Activated naive CD8-positive, alpha-beta T cell treated with anti-CD3 and anti-CD28 coated beads, Interleukin-2, amount 10 ng/mL, durations not matched to agents 7 days and 5 days (primary cell): ENCODE measurements at places on chromosomes 12 and 14. TPM values are rescaled to one million over a fixed set of nuclear protein-coding genes. Genes with fewer than 3 reads are reported as not detected.
A peak's percentile ranks its signal among the peaks of the same experiment; 100 is the strongest.

- peaks cover 35% of the 10 kb centered on the region for H3K36me3 ChIP-seq
- no peak overlapping the region for H3K4me3 ChIP-seq
- no peak for DNase-seq
- H3K4me1 ChIP-seq: peaks cover 1% of the 10 kb centered on the region
Observed at GRCh38 chr12:109958374-109958773, 37.8 kb downstream of the GIT2 start.

DNA sequence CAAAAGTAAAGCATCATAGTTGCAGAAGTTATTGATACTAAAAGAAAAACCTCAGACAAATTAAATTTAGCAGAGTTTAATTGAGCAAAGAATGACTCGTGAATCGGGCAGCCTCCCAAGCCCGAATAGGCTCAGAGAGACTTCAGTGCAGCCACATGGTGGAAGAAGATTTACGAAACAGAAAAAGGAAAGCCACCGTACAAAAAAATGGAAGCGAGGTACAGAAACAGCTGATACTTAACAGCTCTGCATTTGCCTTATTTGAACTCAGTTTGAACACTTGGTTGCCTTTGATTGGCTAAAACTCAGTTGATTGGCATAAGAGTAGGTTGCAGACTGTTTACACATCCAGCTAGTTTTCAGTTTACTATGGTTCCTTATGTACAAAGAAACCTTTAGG, 12.9 kb downstream of the TTC9 start:
- H3K36me3 ChIP-seq: peaks cover 36% of the 10 kb centered on the region
- peak overlapping the region; percentile 98 for H3K27ac ChIP-seq
- H3K4me1 ChIP-seq: peaks cover 64% of the 10 kb centered on the region
- no peaks in the 10 kb centered on the region for H3K27me3 ChIP-seq
- no peak for DNase-seq
- H3K4me3 ChIP-seq: peak overlapping the region; percentile 87

DNA sequence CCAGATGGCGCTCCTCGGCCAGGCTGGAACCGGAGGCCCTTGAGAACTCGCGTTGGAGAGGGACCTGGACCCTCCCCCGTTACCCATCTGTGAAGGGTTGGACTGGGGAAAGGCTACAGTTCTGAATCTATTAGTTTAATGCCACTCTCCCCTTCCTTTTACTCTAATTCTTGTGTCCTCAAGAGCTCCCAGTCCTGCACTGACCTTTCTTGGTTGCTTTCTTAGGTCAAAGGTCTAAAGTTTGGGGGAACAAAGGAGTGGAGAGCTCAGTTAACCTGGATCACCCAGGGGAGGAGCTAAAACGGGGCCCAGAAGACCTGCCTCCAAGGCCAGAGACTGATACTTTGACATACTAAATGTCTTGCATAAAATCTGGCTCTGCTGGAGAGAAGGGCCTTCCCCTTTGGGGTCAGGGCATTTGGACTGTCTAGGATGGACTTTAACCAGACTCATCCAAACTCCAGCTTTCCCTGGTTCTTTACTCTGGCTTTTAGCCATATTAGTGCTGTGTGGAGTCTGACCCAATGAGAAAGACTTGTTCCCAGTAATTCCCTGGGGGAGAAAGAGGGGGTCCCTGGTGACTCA, 923 bp upstream of the MLF2 start:
- peaks cover 33% of the 10 kb centered on the region for H3K4me1 ChIP-seq
- H3K27me3 ChIP-seq: peaks cover 10% of the 10 kb centered on the region
- peak overlapping the region; percentile 95 for H3K4me3 ChIP-seq
- peaks cover 16% of the 10 kb centered on the region for H3K36me3 ChIP-seq
- no peak for DNase-seq

DNA sequence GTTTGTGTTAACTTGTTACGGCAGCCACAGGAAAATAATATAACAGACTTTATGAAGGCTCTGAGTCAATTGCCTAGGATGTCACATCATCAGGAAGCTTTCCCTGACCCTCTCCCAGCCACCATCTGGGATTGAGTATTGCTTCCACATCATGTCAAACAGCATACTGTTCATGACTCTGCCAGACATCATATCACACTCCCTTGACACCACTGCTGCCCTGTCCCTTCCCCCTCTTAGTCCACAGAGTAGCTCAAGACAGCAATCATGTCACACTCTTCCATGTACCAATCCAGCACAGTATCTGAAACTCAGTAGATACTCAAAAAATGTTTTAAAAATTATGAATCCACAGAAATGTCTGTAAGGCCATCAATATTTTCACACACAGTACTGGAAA, 168.0 kb downstream of the PIK3C2G start:
- H3K27me3 ChIP-seq: peaks cover 2% of the 10 kb centered on the region
- H3K36me3 ChIP-seq: no peaks in the 10 kb centered on the region
- no peak for DNase-seq
- H3K27ac ChIP-seq: no peak overlapping the region
- H3K4me3 ChIP-seq: no peak overlapping the region
- no peaks in the 10 kb centered on the region for H3K4me1 ChIP-seq

GRCh38 chr12:95633732-95634465, 82.6 kb upstream of the USP44 start:
- H3K27me3 ChIP-seq: no peaks in the 10 kb centered on the region
- H3K4me1 ChIP-seq: no peaks in the 10 kb centered on the region
- DNase-seq: no peak

DNA sequence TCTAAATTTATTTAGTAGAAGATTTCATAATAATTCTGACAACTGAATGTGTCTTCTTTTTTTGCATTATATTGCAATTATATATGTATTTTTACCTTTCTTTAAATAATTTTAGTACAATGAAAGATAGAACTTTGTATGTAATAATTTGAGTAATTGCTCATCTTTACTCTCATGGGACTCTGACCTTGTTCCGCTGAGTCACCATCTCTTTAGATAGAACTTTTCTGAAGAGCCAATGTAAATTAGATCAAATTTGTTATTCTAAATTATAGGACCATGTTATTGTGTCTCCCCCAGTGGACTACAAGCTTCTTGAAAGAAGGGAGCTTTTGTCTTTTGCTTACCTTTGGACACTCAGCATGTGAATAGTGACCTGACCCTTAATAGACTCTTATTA, 96.1 kb downstream of the TRHDE start:
- no peak overlapping the region for H3K4me3 ChIP-seq
- no peaks in the 10 kb centered on the region for H3K36me3 ChIP-seq
- no peak for DNase-seq
- H3K4me1 ChIP-seq: no peaks in the 10 kb centered on the region

- H3K4me1 ChIP-seq: no peaks in the 10 kb centered on the region
- H3K27ac ChIP-seq: no peak overlapping the region
- H3K36me3 ChIP-seq: no peaks in the 10 kb centered on the region
- no peak for DNase-seq
- no peak overlapping the region for H3K4me3 ChIP-seq
- H3K27me3 ChIP-seq: peaks cover 6% of the 10 kb centered on the region
Observed at GRCh38 chr12:130970165-130970907, 16.6 kb downstream of the ADGRD1 start.

DNA sequence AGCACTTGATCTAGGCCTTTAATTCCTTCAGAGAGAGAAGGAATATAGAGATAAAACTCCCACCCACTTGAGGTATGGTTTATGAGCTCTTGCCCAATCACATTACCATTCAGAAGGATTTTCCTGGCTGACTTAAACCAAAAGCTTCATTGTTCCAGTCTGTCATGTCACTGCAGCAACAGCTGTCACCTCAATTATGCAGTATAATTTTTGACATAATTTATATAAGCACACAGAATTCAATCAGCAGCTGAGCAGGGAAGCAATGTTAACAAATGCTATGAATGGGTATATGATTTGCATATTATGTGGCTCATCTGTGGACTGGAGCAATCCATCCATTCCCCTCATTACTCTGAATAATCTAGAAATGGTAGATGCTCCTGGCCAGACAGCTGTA, 40.3 kb downstream of the CBX5 start:
- no peak overlapping the region for H3K27ac ChIP-seq
- no peaks in the 10 kb centered on the region for H3K27me3 ChIP-seq
- peaks cover 8% of the 10 kb centered on the region for H3K4me1 ChIP-seq
- peaks cover 24% of the 10 kb centered on the region for H3K36me3 ChIP-seq

- no peak overlapping the region for H3K27ac ChIP-seq
- peaks cover 5% of the 10 kb centered on the region for H3K27me3 ChIP-seq
- H3K36me3 ChIP-seq: no peaks in the 10 kb centered on the region
- no peak overlapping the region for H3K4me3 ChIP-seq
- no peak for DNase-seq
- peaks cover 4% of the 10 kb centered on the region for H3K4me1 ChIP-seq
Observed at GRCh38 chr12:111314953-111315539, 53.8 kb downstream of the PHETA1 start.

- no peak overlapping the region for H3K4me3 ChIP-seq
- no peaks in the 10 kb centered on the region for H3K27me3 ChIP-seq
- DNase-seq: no peak
- H3K4me1 ChIP-seq: no peaks in the 10 kb centered on the region
- H3K36me3 ChIP-seq: no peaks in the 10 kb centered on the region
Observed at GRCh38 chr12:77237896-77238295, 172.5 kb upstream of the E2F7 start.

GRCh38 chr14:37589715-37590427, 5.2 kb downstream of the FOXA1 start:
- no peak for DNase-seq
- H3K27ac ChIP-seq: no peak overlapping the region
- H3K36me3 ChIP-seq: peaks cover 4% of the 10 kb centered on the region
- peaks cover 4% of the 10 kb centered on the region for H3K4me1 ChIP-seq
- H3K4me3 ChIP-seq: no peak overlapping the region

GRCh38 chr14:45426685-45427282, 173.8 kb upstream of the MIS18BP1 start:
- H3K4me3 ChIP-seq: no peak overlapping the region
- H3K36me3 ChIP-seq: no peaks in the 10 kb centered on the region
- no peak overlapping the region for H3K27ac ChIP-seq
- DNase-seq: no peak
- H3K4me1 ChIP-seq: no peaks in the 10 kb centered on the region

GRCh38 chr12:76421046-76421445, 72.8 kb upstream of the BBS10 start:
- no peak for DNase-seq
- H3K36me3 ChIP-seq: peaks cover 24% of the 10 kb centered on the region
- no peaks in the 10 kb centered on the region for H3K27me3 ChIP-seq

The PLA2G1B gene
- total RNA-seq: not detected

The RAPGEF3 gene
- 1.1 TPM for total RNA-seq

The DICER1 gene
- total RNA-seq: 65.5 TPM

The RBP5 gene
- 0.58 TPM for total RNA-seq

The KCNJ8 gene
- not detected for total RNA-seq

The GLIPR1L2 gene
- 0.28 TPM for total RNA-seq

The NUAK1 gene
- not detected for total RNA-seq
